ENCODE measurements at places on chromosomes 3 and 15.

DNA sequence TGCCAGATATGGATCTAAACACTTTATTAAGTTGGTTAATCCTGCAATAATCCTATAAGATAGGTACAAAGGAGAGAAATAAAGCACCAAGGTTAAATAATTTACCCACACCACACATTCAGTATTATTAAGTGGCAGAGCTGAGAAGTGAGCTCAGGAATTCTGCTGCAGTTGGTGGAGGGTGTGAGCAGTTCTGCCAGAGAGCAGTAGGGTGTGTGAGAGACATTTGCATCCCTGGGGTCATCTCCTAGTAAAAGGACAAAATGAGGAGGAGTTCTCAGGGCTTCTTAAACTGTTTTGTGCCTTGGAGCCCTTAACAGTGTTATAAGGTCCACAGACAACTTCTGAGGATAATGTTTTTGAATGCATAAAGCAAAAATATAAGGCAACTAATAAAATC lies 484.5 kb downstream of the TAFA4 start:
- no peak for DNase-seq

- peak; percentile 50 for DNase-seq
Measured at GRCh38 chr3:45088543-45089358, 57.4 kb downstream of the CDCP1 start.

DNA sequence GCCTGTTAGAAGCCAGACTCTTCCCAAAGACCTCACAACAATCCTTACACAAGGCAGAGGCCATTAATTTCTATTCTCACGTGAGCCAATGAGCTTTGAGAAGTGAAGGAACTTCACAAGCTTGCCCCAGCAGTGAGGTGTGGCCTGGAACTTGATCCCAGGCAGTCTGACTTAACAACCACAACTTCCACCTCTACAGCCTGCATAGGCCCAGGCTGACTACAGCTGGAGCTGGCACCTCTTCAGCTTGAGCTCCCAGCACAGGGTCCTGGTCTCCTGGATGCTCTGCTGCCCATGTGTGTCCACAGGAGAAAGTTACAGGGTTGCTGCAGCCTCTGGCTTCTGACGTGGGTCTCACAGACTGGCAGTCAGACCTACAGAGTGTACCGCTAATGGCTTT lies 111.0 kb downstream of the ERC2 start:
- no peak for DNase-seq

DNA sequence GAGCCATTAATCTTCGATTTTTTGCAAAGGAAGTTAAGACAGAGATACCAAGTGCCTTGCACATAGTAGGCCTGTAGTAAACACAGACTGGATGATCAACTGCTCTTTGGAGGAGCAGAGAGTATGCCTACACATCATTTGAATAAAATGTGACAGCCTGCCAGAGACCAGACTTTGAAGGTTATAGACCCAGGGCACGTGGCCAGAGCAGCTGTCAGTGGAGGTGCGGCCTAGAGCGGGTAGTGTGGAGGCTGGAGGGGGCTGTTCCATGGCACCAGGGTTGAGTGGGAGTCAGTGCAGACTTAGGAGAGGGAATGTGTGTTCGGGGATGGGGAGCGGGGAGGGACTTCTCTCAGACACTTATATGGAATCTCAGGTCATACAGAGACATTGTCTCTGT lies 80.8 kb downstream of the SMAD3 start:
- DNase-seq: no peak

DNA sequence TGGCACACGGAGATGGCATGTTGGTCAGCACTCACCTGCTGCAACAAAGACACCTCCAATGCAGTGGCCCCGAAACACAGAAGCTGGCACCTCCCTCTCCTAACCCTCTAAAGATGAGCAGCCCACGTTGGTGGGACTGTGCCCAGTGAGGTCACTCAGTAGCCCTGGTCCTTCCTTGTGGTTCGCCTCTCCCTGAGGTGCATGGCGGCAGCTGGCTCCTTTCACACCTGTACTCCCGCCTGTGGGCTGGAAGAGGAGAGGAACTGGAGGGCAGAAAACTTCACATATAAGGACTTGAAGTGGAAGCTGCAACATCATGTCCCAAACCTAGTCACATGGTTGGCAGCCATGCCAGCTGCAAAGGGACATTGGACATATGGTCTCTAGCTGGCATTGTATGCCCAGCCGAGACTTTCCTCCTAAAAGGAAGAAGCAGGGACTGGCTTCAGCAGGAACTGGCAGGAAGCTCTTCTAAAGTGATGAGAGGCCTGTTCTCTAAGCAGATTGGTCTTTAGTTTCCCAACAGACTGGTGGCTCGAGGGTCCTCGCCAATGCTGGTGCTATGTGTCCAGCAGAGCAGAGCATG lies 10.8 kb upstream of the C3orf22 start:
- DNase-seq: no peak

- no peak for DNase-seq
Measured at GRCh38 chr3:155702745-155703591, 41.9 kb downstream of the PLCH1 start.

- DNase-seq: no peak
Measured at GRCh38 chr3:72520690-72521308, 327.4 kb downstream of the SHQ1 start.

GRCh38 chr15:60062826-60063225 lies 58.7 kb downstream of the FOXB1 start:
- DNase-seq: no peak

GRCh38 chr15:57565311-57565710 lies 26.4 kb upstream of the MYZAP start:
- DNase-seq: no peak

DNA sequence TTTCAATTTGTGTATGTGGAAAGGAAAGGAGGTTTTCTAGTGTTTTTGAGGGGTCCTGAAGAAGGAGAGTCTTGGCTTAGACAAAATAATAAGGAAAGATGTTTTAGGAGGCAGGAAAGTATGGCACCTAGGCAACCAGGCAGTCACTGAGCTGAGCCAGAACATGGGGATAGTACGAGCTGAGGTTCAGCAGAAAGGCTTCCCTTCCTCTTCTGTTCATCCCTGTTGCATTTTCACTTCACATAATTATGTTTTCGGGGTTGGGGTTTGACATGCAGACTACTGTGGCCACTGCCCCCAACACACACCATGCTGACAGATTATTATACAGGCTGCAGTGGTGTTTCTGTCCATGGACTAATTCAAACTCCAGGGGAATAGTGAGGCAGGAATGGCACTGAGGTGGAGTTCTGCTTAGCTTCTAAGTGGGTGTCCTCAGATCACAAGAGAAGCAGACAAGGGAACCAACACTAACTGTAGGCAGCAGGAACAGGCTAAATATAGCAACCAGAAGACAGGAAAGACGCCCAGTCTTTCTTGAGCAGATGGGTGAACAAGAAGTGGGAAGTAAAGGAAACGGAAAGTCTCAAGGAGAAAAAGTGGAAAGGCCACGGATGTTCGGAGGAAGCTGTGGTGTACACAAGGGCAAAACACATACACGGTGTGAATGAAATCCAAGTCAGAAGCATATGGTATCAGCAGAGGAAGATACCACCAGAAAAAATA lies 305.8 kb downstream of the PLCL2 start:
- no peak for DNase-seq

All from caudate nucleus (tissue), 63 donors.